Activated CD4-positive, alpha-beta T cell treated with anti-CD3 and anti-CD28 coated beads, Interleukin-2, amount 50 U/mL, for 1 hour (primary cell): ENCODE measurements at places on chromosomes 7 and 10.
A peak's percentile ranks its signal among the peaks of the same experiment; 100 is the strongest.

- no peak for DNase-seq
Measured at GRCh38 chr7:50620433-50620832, 55.2 kb upstream of the DDC start.

DNA sequence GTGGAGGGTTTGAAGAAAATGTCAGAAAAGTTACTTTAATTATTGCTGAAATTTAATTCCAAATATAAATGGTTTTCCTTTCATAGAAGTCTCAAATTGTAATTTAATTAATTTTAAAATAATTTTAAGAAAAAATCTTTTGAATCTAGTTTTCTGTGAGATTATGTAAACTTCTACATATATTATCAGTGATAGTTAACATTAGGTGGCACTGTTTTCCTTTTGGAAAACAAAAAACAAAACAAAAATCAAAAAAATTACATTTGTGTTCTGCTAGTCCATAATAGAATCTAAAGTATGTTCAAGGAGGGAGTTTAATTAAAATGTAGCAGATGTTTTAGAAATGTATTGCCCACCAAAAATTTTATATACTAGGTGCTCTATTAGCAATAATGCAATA lies 1456.7 kb downstream of the REEP3 start:
- no peak for DNase-seq

DNA sequence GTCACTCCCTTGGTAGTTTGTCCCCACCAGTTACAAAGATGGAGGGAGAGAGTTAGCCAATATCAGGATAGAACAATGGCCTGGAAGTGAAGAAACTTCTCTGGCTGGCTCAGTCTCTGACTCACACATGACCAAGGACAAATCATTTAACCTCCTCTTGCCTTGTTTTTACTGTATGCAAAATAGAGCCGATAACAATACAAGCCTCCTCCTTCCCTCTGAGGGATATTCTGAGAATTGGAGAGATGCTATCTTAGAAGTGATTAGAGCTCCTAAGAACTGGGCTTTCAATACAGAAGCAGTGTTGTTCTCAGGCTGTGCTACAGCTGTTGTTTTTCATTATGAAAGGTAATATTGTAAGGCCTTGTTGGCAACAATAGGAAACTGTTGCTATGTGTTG lies 87.7 kb upstream of the EGR2 start:
- DNase-seq = no peak

- DNase-seq = no peak
Measured at GRCh38 chr10:123517901-123518300, 148.3 kb upstream of the GPR26 start.

GRCh38 chr10:60299961-60300883 lies 89.5 kb downstream of the ANK3 start:
- no peak for DNase-seq

GRCh38 chr10:29392376-29393021 lies 103.6 kb downstream of the LYZL1 start:
- peak; percentile 15 for DNase-seq

DNA sequence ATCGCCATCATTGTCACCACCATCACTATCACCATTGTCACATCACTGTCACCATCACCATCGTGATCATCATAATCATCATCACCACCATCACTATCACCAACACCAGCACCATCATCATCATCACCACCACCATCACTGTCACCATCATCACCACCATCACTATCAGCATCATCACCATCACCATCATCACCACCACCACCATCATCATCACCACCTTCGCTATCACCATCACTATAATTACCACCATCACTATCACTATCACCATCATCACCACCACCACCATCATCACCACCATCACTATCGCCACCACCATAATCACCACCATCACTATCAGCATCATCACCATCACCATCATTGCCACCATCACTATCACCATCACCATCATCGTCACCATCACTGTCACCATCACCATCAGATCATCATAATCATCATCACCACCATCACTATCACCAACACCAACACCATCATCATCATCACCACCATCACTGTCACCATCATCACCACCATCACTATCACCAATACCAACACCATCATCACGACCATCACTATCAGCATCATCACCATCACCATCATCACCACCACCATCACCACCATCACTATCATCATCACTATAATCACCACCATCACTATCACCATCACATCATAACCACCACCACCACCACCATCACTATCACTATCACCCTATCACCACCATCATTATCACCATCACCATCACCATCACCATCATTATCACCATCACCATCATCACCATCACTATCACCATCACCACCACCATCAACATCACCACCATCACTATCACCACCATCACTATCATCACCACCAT lies 6.0 kb upstream of the GNA12 start:
- no peak for DNase-seq

GRCh38 chr7:140631021-140631420 lies 9.6 kb downstream of the DENND2A start:
- DNase-seq = no peak

DNA sequence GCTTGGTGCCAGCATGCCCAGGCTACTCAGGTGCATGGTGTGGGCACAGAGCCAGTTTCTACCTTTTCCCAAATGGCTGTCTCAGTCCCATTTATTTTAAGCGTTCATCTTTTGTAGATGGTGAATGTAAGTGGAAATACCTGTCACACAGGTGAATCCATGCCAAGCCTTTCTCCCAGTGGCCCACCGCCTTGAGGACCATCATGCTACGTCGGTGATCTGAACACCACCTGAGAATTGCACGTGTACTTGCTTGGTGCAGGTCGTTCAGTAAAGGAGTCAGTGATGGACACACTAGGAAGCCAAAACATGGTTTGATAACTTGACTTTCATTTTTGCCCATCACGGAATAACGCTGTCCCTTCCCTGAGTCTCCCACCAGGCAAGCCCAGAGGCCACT lies 666.7 kb upstream of the FOXK1 start:
- DNase-seq = no peak

- DNase-seq = no peak
Measured at GRCh38 chr10:29473406-29474100, 161.2 kb downstream of the SVIL start.

DNA sequence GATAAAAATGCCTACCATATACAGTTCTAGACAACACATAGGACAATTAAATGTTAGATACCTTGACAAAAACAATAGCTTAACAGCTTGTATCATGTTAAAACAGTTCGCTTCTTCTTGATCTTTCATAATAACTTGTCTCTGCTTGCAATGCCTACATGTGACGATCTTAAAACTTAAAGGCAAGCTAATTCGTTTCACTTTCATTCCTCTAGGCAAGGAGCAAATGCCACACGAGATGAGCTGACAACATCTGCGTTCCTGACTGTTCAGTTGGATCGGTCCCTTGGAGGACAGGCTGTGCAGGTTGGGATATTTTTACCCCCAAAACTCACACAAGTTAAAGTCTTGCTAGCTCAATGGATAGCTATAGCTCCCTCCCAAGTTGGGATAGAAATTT lies 51.6 kb upstream of the ARL4A start:
- no peak for DNase-seq

DNA sequence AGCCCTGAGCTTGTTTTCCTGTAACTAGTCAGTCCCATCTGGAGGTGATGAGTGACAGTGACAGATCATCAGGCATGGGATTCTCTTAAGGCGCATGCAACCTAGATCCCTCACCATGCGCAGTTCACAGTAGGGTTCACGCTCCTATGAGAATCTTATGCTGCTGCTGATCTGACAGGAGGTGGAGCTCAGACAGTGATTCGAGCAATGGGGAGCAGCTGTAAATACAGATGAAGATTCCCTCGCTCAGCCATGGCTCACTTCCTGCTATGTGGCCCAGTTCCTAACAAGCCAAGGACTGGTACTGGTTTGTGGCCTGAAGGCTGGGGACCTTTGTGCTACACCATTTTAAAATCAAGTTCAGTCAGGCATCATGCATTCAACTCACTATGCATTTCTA lies 221.7 kb downstream of the KIAA1217 start:
- DNase-seq = no peak

- no peak for DNase-seq
Measured at GRCh38 chr10:131678613-131679012, 222.2 kb upstream of the PPP2R2D start.

- no peak for DNase-seq
Measured at GRCh38 chr7:112104120-112104519, 102.1 kb downstream of the DOCK4 start.

GRCh38 chr7:114413761-114414155 lies 857 bp upstream of the FOXP2 start:
- no peak for DNase-seq

DNA sequence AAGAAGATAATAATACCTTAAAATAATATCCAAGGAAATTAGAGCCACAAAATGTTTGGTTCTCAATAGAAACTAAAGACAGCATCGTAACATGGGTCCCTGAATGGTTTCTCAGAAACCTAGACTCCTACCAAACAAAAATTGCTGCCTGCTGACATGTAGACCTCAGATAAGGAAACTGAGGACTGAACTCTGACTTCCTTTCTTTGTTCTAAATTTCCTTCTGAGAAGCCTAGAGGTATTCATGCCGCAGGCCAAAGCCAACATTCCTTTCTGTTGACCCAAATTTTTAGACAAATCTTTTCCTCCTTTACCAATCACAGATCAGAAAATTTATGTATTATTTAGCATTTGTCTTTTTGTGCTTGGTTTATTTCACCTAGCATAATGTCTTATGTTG lies 816.7 kb upstream of the PHF14 start:
- DNase-seq = no peak

GRCh38 chr10:48507933-48508790 lies 96.7 kb downstream of the ARHGAP22 start:
- DNase-seq = no peak

DNA sequence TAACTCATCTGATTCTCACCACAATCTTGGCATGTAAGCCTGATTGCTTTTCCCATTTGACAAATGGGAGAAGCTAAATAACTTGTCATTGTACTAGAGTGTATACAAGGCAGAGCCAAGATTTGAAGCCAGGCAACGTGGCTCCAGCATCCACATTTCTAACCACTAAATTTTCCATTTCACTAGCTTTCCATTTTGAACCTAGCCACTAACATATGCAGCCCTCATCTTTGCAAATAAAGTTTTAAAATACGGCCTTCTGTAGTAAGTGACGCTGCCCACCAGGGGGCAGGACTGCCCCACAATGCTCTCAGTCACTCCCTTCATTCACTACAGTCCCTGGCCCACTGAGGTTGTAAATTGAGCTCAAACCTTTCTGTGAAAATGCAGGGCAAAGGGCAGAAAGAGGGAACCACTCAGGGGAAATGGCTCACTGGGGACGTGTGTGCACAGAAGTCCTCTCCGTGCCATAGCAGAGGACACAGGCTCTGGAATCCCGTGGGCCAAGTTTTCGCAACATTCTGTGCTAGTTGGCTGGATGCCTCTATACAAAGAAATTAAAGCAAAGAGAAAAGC lies 315.7 kb downstream of the TNS3 start:
- peak; percentile 3 for DNase-seq

GRCh38 chr10:21379143-21379542 lies 146.3 kb downstream of the SKIDA1 start:
- DNase-seq = no peak

- DNase-seq = no peak
Measured at GRCh38 chr10:79249186-79250121, 97.8 kb upstream of the PPIF start.

GRCh38 chr7:7639847-7640220 lies 718 bp upstream of the UMAD1 start:
- DNase-seq = peak; percentile 48

DNA sequence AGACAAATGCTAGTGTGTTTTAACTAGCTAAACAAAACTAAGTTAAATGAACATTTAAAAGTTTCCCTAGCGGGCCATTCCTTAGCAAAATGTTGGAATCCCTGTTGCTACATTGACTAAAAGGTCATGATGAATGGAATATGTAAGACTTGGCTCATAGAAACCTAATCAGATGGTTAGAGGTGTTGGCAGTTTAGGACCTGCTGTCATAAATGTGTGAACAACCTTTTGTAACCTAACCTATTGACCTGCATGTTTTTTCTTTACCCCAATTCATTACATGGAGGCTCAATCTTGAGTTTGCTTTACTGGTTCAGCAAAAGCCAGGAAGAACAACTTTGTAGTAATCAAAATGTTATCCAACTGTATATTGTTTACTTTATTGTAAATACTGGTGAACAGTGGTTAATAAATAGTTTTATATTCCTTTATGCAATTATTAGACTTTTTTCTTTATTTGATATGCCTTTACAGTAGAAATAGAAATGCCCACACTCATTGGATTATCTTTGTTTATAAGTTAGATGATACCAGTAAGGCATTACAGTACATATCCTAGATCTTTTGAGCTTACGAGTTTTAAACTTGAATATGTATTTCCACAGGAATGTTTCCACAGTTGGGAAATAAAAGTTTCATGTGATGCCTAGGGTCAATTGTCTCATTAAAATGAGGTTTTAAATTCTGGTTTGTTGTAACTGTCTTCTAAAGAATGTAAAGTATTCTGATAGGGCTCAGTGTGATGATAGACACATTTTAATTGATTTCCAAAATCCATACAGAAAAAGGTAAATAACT lies 11.6 kb downstream of the CBX3 start:
- no peak for DNase-seq

GRCh38 chr7:83054472-83054871 lies 108.2 kb downstream of the PCLO start:
- DNase-seq = no peak

DNA sequence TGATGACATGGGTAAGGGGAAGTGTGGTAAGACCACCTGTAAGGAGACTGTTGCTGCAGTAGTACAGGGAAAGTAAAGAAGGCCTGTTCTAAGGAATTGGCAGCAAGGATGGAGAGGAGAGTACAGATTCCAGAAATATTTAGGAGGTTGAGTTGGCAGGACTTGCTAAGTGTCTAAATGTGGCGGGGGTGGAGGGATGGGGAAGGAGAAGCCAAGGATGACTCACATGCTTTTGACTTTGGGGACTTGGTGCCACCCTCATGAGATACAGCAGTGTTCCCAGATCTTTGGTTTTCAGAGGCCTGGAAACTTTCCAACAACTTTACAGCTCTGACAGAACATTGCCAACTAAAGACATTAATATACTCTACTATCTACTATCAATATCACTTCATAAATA lies 45.4 kb downstream of the CDK6 start:
- no peak for DNase-seq

DNA sequence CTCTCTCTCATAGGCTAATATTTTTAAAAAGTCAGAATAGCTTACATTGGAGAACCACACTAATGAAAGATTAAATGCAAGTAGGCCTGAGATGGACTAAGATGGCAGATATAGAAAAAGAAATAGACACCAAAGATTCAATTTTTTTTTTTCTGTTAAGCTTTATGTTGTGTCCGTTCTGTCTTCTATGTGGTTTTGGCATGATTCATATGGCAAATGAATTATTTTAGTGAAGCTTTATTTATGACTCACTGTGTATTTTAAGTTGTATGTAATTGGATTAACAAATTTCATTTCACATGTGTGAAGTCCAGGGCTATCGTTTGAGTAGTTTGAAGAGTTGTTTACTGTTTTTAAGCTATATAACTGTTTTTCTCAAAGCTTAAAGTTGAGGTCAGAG lies 214.8 kb downstream of the CAMK1D start:
- no peak for DNase-seq
